NCI-H1694 treated with DMSO at 0.1 percent for 48 hours (cell line): ENCODE measurements at places on chromosomes 4 and X.

- DNase-seq: no peak
Measured at GRCh38 chr4:43325220-43325967, 432.9 kb downstream of the GRXCR1 start.

GRCh38 chrX:49754233-49754857 lies 58.6 kb upstream of the PAGE1 start:
- DNase-seq: peak; percentile 23

- DNase-seq: no peak
Measured at GRCh38 chr4:54556051-54556450, 101.7 kb upstream of the KIT start.

DNA sequence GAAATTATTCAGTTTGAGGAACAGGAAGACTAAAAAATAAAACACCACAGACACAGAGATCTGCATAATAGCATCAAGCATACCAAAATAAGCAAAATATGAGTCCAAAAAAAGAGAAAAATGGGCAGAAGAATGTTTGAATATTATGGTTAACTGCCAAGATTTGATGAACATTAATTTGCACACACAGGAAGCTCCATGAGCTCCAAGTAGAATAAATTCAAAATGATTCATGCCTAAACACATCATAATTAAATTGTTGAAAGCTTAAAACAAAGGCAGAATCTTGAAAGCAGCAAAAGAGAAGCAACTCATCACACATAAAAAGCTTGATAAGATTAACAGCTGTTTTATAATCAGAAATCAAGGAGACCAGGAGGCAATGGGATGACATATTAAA lies 156.6 kb upstream of the ARSJ start:
- DNase-seq: no peak

DNA sequence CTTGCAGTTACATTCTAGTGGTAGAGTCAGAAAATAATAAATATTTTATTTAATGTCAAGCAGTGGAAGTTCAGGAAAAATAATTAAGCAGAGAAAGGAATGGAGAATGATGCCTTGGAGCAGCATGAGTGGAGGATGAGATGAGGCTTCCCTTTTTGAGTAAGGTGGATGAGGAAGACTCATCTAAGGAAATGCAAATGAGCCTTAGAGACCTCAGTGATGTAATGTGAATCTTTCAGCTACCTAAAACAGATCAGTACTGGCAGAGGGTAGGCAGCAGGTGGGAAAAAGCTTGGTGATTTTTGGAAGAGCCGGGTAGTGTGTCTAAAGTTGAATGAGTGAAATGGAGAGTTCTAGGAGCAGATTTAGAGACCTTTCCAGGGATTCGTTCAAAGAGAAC lies 118.2 kb downstream of the GRID2 start:
- no peak for DNase-seq

DNA sequence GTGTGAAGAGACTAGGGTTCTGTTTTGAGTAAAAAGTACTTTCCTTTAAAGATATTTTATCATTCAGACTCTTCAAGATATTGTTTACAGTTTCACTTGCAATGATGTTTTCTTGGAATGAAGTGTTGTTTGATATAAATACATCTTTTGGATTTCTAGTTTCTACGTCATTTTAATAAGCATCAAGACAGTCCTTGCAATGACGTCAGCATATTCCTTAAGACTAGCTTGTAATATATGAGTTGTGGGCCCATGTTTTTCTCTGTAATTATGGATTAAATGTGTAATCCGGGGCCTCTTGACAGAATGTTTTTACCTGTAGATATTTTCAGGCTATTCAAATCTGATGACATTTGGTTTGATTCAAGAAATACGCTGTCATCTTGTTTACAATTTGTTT lies 66.1 kb downstream of the RBMX2 start:
- DNase-seq: no peak

DNA sequence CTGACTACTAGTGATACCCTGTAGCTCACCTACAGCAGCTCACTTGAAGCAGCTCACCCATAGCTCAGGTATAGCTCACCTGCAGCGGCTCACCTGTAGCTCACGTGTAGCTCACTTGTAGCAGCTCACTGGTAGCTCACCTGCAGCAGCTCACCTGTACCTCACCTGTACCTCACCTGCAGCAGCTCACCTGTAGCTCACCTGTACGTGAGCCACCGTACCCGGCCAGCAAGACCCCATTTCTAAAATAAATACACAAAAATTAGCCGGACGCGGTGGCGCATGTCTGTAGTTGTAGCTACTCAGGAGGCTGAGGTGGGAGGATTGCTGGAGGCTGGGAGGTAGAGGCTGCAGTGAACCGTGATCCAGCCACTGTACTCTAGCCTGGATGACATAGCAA lies 30.6 kb downstream of the SHOX start:
- no peak for DNase-seq

DNA sequence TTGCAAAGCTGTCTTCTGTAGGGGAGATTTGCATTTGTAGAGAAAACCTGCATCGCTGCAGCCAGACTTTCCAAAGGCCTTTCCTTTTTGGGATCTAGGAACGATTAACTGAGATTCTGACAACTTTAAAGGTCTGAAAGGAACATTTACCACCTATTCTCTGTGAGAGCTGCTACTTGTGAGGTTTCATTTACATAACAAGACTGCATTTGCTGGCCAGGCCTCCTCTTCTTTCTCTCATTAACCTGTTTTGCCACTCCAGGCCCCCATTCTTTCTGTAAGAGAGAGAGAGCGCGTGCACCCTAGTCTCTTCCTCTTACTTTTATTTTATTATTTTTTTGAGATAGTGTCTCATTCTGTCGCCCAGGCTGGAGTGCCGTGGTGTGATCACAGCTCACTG lies 31.6 kb downstream of the TMEM31 start:
- no peak for DNase-seq

DNA sequence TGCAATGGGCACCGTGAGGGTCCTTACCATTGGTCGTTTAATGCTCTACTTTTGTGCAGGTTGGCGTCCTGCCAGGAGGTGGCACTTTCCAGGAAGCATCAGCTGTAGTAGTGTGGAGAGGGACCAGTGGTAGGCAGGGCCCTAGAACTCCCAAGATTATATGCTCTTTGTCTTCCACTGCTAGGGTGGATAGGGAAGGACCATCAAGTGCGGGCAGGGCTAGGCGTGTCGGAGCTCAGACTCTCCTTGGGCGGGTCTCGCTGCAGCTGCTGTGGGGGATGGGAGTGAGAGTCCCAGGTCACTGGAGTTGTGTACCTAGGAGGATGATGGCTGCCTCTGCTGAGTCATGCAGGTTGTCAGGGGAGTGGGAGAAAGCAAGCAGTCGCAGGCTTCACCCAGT lies 134.7 kb downstream of the KLF8 start:
- DNase-seq: no peak

DNA sequence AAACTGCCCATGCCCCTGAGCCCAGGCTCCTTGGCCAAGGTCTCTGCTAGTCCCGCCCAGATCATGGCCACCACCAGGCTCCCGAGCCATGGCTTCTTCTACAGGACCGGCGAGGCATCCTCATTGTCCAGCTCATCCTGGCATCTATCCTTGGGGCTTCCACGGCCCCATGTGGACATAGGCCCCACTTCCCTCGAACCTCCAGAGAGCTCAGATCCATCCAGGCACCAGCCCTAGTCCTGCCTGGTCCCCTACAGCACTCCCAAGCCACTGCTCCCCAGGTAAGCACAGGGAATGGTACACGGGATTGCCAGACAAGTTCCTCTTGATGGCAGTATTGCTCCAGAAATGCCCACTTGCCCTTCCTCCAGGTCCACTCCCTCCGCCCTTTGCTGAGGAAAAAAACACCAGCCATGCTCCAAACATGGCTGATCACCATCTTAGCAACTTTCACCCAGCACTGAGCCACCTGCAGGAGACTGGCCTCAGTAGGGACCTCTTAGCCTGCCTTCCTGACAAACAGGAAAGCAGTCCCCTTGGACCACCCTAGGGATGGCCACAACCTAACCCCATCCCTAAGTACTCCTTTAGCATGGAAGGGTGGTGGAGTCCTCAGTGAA lies 272.1 kb upstream of the AGTR2 start:
- peak; percentile 30 for DNase-seq

DNA sequence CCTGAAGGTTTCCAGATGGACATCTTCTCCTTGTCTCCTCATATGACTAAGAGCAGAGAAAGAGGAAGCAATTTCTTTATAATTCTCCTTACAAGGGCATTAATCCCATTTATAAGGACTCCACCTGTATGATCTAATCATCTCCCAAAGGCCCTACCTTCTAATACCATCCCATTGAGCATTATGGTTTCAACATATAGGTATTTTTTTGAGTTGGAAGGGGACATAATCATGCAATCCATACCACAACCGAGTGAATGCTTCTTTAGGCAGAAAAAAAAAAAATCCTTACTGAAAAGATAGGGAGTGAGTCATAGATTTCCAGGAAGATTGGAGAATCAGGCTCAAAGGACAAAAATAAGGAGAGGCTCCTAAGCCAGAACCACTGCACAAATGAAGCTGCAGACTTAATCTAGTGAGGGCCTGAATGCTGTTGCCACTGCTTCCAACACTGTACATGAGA lies 312.5 kb upstream of the HS3ST1 start:
- no peak for DNase-seq

DNA sequence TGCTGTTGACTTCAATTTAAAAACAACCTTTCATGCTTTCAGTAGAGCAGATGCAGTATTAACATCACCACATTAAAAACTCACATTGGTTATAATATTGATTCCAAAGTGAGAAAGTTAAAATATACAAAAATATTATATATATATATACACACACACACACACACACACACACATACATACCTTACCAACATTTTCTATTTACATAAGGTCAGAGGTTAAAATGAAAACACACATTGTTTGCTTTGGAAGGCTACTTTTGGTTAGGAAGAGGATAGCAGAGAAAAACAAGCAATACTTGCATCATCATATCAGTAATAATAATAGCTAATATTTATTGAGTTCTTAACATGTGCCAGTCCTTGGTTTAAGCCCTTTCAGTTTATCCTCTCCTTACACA lies 226.5 kb downstream of the PPP4R3C start:
- DNase-seq: no peak

GRCh38 chr4:31204874-31205273 lies 484.7 kb downstream of the PCDH7 start:
- DNase-seq: no peak

DNA sequence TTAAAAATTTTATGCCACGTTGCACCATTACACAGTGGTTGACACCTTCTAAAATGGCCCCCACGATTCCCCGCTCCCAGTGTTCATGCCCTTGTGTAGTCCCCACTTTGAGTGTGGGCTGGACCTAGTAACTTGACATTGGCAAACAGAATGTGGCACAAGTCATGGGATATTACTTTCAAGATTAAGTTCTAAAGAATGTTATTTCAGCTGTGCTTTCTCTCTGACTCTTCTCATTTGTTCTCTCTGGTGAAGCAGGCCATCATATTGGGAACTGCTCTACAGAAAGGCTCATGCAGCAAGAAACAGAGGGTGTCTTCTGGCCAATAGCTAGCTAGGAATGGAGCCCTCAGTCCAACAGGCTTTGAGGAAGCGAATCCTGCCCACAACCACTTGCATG lies 67.1 kb downstream of the ATXN3L start:
- no peak for DNase-seq

- peak; percentile 92 for DNase-seq
Measured at GRCh38 chrX:38494239-38494823, 67.0 kb upstream of the TSPAN7 start.

GRCh38 chr4:185213877-185214276 lies 4.5 kb downstream of the SNX25 start:
- no peak for DNase-seq

GRCh38 chrX:39592776-39593175 lies 505.0 kb downstream of the BCOR start:
- no peak for DNase-seq

- DNase-seq: no peak
Measured at GRCh38 chrX:129125122-129125914, 398.0 kb downstream of the SMARCA1 start.

DNA sequence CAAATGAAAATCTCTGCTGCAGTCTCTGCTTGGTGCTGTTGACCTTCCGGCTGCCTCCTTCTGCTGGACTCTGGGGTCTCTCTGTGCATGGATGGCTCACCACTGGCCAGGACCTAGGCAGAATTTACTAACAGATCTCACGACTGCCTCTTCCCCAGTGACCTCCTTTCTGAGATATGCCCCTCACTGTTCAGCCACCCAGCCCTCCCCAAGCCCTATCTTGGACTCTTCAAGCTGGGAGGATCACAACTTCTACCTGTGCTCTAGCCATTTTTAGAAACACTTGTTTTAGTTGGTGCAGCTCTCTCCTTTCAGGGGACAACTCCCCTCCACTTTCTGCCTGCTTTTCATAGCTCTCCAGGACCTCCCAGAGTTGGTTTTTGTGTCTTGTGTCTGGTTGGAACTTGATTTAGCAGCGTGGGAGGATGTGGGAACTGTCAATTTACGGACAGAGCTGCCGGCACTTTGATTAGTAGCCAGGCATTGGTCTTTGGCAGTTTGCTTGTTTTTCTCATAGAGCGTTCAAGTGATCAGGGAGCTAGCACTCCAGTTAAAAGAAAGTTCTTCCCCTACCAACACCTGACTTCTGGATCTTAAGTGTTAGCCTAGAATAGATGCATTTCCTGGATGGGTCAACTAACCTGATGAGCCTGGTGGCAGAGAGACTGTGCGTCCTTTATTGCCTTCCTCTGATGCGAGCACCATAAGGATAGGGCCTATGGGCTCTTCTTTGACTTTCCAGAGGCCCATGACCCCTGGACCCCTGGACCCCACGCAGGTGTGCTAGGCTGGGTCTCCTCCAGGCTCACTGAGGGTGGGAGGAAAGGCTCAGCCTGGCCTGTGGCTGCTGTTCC lies 6.5 kb downstream of the RGS12 start:
- no peak for DNase-seq

DNA sequence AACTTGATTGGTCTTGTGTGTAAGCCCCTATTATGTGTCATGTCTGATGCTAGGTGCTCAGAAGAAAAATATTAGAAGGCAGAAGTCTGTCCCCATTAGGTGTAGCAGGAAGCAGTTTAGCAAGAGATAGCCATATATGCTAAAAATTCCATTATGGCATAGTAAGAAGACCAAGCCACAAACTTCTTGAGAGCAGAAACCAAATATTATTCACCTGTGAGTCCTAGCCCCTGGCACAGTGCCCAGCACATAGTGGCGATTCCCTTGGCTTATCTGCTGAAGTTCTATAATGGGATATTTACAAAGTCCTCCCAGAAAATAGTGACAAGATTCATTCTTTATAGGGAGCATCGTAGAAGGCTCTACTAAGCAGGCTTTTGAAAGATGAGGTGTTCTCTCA lies 174.4 kb downstream of the RAB28 start:
- no peak for DNase-seq

DNA sequence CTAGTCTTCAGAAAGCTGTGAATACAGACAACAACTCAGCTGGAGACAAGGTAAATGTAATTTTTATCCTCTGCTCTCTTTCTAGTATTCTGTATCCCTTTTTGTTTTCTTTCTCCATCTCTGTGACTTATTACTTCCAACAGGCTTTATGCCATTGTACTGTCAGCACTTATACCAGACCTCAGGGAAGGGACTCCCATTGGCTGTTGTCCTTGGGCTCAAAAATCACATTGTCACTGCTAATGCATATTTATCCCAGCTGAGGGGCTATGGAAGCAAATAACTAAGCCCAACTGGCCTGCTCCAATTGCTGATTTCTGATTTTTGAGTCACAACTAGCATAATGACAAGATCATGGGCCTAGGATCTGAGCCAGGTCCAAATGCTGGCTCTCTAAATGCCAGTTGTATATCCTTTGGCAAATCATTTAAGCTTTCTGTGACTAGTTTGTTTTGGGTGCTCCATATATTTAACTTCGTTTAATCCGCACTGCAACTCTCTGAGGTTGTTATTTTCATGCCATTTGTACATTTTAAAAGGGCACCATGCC lies 395.1 kb upstream of the GNPDA2 start:
- DNase-seq: peak; percentile 78

GRCh38 chrX:15391850-15392249 lies 7.6 kb upstream of the VEGFD start:
- DNase-seq: no peak

GRCh38 chrX:36908801-36909675 lies 99.1 kb upstream of the FAM47C start:
- DNase-seq: peak; percentile 27
